ENCODE measurements at places on chromosomes 1 and 21.

DNA sequence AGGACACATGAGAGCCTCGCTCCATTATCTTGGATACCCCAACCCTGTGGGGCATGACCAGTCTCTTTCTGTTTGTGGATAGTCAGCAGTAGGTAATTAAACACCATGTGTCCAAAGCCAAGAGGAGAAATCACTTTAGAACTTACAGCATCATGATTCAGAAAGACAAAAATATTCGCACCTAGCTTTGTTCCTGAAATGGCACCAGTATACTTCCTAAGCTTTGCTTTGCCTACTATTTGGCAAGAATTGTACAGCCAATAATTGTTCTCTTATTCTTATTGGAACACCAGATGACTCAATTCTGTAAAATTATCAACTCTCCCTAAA lies 24.2 kb downstream of the TNFRSF9 start:
- DNase-seq: no peak

GRCh38 chr1:2279817-2280216 lies 51.7 kb downstream of the SKI start:
- DNase-seq: no peak

DNA sequence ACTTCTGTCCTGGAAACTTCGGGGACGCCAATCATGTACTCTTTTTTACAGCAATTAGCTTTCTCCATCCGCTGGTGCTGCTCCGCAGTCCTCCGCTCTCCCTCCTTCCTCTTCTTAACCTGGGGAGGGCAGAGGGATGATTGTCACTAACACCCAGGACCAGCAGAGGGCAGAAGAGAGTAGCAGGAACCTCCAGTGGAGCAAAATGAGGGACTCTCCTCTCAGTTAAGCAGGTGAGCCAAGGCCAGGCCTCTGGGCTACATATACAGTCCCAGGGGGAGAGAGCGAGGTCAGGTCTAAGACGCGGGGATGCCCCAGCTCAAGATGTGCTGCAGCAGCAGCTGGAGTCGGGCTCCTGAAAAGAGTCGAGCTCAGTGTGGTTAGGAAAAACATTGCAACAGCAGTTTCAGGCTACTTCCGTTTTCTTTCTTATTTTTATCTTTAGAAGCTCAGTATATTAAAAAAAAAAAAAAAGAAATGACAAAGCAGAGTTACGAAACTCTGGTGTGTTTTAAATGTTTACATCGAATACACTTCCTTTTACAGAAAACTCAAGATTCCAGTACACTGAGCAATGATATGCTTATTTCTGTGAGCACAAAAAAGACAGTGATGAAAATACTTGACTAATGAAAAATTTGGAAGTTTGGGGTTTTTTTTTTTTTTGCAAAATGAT lies 25.7 kb upstream of the NLRP3 start:
- DNase-seq: peak; percentile 88

DNA sequence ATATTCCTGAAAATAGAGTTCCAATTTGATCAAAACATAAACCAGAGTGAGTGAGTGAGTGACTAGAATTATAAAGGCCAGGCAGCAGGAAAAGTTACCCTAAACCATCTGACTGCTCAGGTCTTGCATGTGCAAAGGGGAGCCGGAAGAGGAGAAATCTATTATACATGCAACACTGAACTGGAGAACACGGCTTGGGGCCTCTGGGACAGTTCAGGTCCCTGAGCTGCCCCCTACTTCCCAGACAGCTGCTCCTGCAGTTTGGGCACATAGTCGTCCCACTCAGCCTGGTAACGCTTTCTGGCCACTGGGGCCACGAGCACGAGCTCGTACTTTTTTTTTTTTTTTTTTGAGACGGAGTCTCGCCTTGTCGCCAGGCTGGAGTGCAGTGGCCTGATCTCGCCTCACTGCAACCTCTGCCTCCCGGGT lies 40.1 kb downstream of the PTPRC start:
- DNase-seq: no peak

DNA sequence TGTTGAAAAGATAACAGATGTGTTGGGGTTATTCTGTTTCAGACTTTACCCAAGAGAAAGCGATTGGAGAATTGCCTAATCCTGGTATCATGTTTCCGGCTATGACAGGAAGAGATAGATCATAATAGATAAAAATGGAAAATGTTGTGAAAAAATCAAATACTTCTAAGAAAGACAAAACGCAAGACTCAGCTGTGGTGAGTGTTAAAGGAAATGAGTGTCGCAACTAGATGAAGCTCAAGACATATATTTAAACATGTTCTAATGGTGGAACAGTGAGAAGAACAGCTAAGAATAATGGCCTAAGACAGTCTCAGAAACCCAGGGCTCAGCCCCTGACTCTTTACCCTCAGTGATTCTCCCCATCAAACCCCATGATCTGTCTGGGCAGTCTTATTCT lies 426.7 kb upstream of the RUNX1 start:
- DNase-seq: no peak

DNA sequence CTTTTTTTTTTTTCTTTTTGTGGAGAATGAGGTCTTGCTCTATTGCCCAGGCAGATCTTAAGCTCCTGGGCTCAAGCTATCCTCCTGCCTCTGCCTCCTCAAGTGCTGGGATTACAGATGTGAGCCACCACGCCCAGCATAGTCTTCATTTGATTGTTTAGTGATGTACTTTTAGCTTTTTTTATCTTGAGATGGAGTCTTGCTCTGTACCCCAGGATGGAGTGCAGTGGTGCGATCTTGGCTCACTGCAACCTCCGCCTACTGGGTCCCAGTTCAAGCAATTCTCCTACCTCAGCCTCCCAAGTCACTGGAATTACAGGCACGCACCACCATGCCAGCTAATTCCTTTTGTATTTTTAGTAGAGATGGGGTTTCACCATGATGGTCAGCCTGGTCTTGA lies 24.0 kb upstream of the LRRC3 start:
- no peak for DNase-seq

- DNase-seq: no peak
Observed at GRCh38 chr1:200233393-200233792, 176.4 kb downstream of the ZNF281 start.

DNA sequence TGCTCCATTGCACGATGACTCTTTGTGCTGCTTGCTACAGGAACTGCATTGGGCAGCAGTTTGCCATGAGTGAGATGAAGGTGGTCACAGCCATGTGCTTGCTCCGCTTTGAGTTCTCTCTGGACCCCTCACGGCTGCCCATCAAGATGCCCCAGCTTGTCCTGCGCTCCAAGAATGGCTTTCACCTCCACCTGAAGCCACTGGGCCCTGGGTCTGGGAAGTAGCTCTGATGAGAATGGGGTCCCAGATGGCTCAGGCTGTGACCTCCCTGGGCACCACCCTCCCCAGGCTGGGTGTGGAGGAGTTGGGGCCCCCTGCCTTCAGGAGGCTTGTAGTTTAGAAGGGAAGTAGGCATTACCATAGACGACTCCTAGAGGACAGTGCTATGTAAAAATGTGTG lies 19.7 kb downstream of the CYP4B1 start:
- no peak for DNase-seq

DNA sequence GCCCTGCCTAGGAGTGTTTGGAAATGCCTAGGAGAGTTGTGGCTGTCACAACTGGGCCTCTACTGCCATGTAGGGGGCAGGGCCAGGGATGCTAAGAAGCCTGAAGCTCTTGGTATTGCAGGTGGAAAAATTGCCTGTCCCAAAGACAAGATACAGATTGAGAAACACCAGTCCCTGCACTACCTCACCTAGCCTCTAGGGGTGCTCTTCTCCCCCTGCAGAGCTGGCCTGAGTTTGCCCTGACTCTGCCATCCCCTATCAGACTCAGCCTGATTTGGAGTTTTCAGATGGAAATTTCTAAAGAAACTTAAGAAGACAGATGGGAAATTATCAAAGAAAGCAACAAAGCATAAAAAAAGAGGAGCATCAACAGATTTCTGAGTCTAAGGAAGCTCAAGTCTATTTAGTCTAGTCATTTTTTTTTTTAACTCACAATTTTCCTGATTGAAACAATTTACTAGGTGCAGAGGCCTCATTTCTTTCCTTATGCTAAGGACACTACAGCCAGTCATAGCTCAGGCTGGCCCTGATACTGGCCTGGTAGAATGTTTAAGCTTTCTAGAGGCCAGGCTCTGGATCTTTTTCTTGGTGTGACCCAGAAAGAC lies 61.4 kb upstream of the LRRN2 start:
- peak; percentile 45 for DNase-seq

GRCh38 chr1:164801246-164801731 lies 242.3 kb downstream of the PBX1 start:
- DNase-seq: no peak

- no peak for DNase-seq
Observed at GRCh38 chr1:60678391-60678790, 404.0 kb upstream of the NFIA start.

DNA sequence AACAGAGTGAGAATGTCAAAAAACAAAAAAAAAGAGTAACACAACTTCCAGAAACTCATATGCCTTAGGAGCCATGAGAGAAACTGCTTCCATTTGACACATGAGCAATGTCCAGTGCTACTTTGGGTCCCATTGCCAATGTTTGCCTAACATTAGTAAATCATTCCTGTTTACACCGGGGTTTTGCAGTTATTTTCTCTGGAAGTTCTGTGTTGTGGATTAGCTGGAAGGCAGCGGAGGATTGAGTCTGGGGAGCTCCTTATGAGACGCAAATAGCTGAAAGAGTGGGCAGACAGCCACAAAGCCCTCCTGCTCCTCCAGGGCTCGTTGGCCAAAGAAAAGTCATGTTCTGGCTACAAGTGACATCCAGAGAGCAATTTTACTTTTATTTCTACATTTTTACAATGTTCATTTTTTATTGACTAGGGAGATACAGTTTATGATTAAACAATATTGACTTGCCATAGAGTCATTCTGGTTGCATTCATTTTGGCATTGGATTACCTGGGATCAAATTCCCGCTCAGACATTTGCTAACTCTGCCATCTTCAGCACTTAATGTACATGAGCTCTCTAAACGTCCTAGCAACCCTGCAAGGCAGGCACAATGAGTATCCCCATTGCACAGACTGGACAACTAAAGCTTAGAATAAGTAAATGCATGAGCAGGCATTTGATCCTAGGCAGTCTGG lies 66.4 kb upstream of the GALNT2 start:
- DNase-seq: no peak

GRCh38 chr1:170618421-170618820 lies 45.5 kb upstream of the PRRX1 start:
- DNase-seq: no peak

DNA sequence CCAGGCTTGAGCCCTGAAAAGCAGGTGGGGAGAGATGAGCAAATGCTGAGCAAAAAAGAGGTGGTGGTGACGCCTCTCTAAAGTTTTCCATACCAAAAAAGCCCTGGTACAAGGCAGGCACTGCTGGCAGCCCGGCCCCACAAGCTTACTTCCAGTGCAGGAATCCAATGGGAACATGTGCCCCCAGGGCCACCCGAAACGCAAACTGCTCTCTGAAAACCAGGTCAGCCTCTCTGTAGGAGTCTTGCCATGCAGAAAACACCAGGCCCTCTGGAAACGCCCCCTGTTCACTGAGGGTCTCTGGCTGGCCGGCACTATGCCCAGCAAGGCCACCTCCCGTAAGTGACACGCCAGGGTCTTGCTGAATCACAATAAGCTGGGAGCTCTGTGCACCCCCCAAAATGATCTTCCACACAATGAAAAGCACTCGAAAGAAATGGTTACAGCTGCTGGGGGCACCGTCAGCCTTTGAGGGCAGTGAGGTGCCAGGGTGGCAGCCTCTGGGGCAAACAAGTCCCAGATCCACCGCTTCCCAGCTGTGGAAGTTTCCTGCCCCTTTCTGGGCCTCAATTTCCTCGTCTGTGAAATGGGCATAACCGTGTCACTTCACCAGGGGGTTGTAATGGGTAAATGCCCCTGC lies 170.5 kb downstream of the TOMM20 start:
- no peak for DNase-seq

DNA sequence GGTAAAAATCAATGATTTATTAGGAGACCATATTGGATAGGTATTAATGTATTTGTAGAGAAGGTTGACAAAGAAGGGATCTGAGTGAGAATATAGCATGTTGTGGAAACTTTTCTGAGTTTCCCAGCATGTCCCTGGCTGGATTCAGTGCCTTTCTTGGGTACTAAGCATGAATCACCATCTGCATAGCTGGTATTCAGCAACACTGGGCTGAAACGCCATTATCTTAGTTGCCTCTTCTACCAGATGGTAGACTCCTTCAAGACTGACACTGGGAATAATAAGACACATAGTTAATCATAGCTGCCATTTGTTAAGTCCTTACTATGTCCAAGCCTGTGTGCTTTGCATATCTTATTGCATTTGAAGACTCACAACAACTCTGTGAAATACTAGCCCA lies 45.5 kb downstream of the ATP5PF start:
- DNase-seq: no peak

DNA sequence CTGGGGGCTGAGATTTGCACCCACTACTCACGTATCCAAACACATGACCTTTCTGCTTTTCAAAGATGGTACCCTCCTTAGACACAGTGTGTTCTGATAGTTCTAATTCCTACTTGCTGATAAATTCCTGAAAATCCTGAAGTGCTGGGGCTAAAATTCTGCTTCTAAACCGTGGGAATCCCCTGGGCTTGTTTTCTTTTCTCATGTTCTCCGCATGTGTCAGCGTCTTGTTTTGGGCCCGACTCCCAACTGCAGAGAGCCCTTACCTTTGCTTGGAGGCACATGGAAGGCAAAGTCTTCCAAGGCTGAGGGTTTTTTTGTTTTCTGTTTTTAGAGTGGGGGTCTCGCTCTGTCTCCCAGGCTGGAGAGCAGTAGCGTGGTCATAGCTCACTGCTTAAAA lies 27.2 kb downstream of the PSMG1 start:
- DNase-seq: no peak

DNA sequence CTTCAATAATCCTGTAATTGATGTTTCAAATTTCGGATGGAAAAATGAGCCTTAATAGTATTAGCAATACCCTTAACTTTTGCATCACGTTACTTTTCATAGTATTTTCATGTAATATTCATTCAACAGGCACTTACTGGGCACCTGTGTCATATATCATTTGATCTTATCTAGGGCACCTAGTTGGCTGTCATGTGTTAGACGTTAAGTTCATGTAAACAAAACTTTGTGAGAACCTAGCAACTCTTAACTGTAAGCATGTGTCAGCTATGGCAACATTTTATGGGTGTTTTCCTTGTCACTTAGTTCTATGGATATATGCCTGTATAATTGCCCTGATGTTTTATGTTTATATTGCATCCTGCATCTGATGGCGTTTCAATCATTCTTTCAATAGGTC lies 777 bp downstream of the LAMC2 start:
- DNase-seq: no peak

DNA sequence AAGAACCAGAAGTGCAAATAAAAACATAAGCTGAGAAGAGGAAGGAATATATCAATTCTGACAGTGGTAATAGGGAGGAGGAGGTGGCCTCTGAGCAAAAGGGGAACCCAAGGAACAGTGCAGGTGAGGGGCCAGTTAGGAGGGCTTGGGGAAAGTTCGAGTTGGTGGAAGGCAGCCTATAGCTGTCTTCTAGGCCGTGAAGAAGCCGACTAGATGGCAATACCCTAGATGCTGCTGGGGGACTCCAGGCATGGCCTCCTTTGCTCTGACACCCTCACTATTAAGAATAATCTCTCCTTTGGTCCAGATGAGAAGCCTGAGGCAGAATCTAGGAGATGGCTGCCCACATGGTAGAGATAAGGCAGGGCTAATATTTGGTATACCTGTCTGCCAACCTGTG lies 351.1 kb upstream of the PLXNA2 start:
- DNase-seq: no peak

- no peak for DNase-seq
Observed at GRCh38 chr1:54649921-54650320, 8.3 kb downstream of the MROH7 start.

GRCh38 chr1:160428655-160429054 lies 28.3 kb downstream of the VANGL2 start:
- no peak for DNase-seq

GRCh38 chr1:67190410-67190809 lies 24.2 kb downstream of the IL23R start:
- no peak for DNase-seq

- peak; percentile 68 for DNase-seq
Observed at GRCh38 chr1:54810153-54810942, 9.2 kb upstream of the TTC22 start.
